NCI-H345 (cell line): ENCODE measurements at places on chromosomes 16 and 17.

GRCh38 chr17:21674242-21674731 is 18.0 kb upstream of the KCNJ18 start:
- no peak for DNase-seq

DNA sequence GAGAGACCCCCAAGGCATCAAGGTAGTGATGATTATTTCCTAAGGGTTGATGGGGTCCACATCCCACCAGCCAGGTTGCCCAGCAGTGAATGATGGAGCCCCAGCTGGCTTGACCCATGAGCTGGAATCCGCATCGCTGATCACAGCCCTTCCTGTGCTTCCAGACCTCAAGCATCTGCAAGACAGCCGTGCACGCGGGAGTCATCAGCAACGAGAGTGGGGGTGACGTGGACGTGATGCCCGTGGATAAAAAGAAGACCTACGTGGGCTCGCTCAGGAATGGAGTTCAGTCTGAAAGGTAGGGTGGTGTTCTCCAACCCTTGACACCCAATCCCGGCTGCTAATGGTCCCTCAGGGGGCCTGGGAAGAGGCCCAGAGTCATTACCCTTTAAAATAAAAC is 69.3 kb downstream of the CRISPLD2 start:
- no peak for DNase-seq

GRCh38 chr17:75260641-75261335 is 618 bp downstream of the GGA3 start:
- no peak for DNase-seq

DNA sequence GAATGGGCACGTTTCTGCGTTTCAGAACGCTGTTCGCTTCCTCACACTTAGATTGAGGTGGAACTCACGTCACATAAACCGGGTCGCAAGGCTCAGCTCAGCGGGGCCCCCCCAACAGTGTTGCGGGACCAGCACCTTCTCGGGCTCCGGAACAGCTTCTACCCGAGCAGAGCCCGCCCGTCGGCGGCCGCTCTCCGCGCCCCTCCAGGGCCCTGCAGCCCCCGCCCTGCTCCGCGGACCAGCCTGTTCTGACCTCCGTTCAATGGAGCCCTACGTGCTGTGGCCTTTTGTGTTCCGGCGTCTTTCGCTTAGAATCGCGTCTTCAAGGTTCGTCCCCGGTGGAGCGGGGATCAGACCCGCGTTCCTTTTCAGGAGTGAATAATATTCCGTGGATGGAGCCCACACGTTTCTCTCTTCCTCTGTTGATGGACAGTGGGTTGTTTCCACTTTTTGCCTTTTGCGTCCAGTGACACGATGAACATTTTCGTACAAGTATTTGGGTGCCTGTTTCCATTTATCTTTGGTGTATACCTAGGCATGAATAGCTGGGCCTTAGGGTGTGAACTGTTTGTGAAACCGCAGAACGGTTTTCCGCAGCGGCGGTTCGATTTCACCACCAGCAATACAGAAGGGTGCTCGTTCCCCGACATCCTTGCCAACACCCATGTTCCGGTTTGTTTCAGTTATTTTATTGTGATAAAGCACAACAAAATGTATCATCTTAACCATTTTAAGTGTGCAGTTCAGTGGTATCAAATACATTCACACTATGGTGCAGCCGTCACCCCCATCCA is 2.3 kb upstream of the SLC22A31 start:
- no peak for DNase-seq

DNA sequence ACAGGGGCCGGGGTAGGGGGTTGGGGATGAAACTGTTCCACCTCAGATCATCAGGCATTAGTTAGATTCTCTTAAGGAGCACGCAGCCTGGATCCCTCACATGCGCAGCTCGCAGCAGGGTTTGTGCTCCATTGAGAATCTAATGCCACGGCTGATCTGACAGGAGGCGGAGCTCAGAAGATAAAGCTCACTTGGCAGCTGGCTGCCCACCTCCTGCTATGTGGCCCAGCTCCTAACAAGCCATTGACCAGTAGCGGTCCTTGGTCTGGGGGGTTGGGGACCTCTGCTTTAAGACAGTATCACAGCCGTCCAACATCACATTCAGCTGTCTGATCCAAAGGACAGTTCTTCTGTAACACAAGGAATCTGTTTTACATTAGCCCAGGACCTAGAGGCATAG is 62.5 kb downstream of the SLC39A11 start:
- no peak for DNase-seq
